ENCODE measurements at places on chromosomes 6 and 20.

- no peak for DNase-seq
Observed at GRCh38 chr6:129744201-129744879, 34.4 kb upstream of the ARHGAP18 start.

DNA sequence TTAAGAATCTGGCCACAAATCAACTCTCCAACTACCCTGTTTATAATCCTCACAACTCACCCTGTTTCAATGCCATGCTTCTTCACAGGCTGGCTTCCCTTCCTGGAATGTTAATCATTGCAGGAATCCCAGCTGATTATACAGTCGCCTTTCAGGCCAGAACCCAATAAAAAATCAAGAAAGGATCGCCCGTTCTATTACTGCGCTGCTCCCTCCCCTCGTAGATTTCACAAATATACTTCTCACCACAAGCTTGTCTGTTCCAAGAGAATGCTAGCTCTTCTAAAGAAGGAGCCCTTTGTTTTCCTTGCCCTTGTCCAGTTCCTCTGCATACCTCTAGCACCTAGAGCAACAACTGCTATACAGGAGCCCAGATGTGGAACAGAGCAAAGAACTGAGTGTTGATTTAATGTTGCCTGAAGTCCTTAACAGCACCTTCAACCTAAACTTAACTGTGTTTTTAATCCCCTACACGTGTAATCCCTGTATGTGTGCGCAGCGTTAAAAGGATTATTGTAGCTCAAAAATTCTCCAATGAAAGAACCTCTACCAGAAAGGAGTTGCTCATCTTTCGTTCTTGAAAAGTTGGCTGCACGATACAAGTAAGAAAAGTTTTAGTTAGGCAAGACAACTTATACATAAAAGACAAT, 988 bp downstream of the ECHDC1 start:
- DNase-seq, result no peak

DNA sequence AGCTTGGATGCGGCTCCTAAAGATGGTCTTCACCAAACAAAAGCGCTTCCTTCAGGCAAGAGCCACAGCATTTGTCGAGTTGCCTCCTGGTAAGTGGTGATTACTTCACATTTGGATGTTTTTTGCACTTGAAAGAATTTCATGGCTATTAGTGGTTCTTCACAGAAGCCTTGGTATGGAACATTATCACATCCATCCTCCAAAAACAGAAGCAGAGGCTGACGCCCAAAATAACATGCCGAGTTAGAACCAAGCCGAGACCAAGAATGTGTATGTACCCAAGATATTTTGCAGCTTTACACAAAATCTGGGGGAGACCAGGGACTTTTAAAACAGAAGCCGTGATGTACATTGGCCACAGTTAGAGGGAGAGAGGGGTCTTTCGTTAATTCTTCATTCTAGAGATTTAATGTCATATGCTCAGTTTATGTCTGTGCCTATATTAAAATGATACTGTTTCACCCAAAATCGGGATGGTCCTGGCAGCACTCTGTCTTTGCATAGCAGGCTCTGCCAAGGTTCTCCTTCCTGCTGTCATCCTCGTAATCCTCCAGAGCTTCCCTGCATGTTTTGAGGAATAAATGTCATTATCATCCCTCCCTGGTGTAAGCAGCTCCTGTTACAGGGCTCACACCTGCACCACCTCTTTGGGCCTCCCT, 109.3 kb downstream of the TMEM242 start:
- DNase-seq, result no peak

DNA sequence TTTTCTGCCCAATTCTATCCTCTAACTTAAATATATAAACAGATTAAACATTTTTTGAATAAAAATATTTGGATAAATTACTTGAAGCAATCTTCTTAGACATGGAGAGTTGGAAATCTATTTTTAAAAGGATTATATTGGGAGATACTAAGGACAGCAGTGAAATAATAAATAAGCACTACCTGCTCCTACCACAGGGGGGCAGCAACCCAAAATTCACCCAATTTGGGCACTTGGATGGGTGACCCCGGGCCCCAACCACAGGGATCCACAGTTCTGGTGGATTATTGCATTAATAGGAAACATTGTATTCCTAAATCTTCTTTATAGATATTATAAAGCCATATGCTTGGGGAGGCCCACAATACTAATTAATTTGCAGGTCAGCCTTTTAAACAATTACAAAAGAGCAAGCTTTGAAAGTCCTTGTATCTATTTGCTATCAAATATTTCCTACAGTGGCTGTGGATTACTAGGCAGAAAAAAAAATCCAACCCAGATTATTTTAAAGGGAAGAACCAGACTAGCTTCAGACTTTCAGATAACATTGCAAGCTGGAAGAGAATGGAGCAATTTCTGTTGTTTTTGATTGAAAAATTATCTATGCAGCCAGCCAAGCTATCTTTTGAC, 66.4 kb upstream of the PDE10A start:
- peak; percentile 38 for DNase-seq

- no peak for DNase-seq
Observed at GRCh38 chr20:57560554-57561355, at the start of gene PCK1. Gene PCK1 (plus strand): TSS chr20:57561110. CDS start chr20:57561412, 302 bp downstream.

DNA sequence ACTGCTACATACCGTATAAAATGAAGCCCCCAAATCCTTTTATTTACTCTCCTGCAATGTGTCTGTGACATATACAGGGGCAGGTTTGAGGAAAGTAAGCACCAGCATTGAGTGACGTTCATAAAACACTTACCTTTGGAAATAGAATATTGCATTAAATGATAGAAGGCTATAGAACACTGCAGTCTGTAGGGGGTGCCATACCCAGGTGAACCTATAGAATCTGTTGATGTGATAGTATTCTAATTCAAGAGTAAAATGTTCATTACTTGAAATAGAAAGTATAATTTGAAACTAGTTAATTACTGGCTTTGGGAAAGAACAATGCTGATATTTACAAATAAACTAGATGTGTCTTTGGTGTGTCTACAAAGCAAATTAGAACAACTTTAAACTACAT, 47.0 kb upstream of the PRL start:
- DNase-seq, result no peak

- DNase-seq, result no peak
Observed at GRCh38 chr6:64774881-64775280, 932.1 kb downstream of the EYS start.

- no peak for DNase-seq
Observed at GRCh38 chr6:124356811-124357210, 553.1 kb downstream of the NKAIN2 start.

GRCh38 chr6:125899726-125900182, 56.8 kb upstream of the HINT3 start:
- no peak for DNase-seq

DNA sequence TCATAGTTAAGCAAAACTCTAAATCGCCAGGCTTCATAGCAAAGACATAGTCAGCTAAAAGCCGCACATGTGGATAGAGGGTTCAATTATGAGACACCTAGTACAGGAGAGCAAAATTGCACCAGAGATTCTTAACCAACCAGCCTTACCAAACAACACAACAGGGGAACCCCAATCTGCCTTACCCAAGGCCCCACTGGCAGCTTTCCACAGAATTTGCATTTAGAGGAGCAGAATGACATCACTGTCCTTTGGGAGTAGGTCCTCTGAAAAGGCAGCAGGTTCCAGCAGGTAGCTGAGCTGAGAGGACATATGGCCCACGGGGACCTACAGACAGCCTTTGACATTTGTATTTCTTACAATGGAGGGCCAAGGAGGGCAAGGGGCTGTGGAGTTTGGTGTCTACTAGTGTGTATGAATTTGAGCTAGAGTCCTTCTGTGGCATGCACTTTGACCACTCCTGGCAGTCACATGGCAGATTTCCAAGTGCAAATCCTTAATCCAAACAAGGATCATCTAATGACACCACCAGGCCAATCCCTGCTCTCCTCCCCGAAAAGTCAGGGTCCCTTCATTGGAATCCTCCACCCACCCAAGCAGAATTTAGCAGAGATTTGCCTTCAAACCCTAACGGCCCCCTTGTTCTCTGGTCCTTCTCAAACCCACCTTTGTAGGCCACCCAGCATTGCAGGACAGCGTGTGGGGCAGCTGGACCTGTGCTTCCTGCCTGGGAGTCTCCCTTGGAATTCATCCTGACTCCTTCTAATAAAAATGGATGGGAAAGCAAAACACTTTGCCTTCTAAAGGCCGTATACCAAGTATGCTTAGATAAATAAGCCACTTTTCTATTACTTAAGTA, 171.2 kb upstream of the SUPT3H start:
- DNase-seq, result no peak

DNA sequence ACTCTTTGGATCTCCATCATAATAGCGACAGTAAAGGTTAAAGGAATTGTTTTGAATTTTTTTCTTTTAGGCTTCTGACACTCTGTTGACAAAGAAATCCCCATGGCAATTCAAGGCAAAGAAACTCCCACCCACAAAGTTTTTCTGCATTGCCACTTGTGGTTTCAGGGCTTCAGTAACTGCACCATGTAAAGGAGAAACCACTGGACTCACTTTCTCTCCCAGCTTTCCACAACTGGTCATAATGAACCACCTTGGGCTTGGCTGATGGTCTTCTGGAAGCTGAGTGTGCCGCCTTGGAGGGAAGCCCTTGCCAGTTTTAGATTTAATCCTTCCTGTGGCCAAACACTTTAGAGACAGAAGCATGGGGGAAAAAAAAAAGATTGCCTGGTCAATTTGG, 163.1 kb downstream of the ISM1 start:
- DNase-seq, result no peak

- DNase-seq, result no peak
Observed at GRCh38 chr6:62819640-62820039, 391.6 kb upstream of the FKBP1C start.

DNA sequence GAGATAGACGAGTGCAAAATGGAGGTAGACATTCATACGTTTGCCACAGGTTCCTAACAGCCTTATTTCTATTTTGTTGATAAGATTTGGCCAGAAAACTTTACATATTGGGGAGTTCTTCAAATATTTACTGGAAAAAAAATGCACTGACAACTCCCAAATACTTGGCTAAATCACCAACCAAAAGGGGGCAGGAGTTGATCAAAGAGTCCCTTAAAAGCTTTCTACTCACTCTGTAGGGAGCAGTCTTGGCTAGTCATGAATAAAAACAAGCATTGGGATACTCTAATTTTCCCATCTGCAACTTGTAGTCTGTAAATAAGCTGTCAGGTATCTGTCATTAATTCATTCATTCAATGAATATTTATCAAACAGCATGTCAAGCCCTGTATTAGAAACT, 18.4 kb downstream of the TENT5A start:
- no peak for DNase-seq

- DNase-seq, result peak; percentile 43
Observed at GRCh38 chr6:27617700-27618689, 145.1 kb upstream of the ZNF184 start.

DNA sequence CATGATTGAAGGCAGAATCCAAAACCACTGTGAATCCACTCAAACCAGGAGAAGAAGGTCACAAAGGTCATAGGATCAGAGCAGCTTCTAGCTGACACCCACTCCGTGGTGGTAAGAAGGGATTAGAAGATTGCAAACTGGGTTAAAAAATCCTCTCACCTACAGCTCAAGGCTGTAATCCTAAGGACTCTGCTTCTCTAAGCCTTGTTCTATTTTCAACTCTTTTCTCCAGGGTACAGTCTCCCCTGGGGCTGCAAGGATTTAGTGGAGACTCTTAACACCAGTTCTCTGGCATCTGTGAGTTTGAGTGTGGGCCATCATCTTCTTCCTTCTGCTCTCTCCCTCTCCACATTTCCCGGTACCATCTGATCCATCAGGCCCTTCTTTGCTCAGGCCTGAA, at the start of gene GUCA1A:
Gene GUCA1A (plus strand): TSS at position 264 of the 400 bp plus-strand sequence. CDS start 250 bp downstream, outside the sequence.
- DNase-seq, result no peak

- DNase-seq, result peak; percentile 71
Observed at GRCh38 chr20:62603021-62603906, 39.0 kb upstream of the SLCO4A1 start.

DNA sequence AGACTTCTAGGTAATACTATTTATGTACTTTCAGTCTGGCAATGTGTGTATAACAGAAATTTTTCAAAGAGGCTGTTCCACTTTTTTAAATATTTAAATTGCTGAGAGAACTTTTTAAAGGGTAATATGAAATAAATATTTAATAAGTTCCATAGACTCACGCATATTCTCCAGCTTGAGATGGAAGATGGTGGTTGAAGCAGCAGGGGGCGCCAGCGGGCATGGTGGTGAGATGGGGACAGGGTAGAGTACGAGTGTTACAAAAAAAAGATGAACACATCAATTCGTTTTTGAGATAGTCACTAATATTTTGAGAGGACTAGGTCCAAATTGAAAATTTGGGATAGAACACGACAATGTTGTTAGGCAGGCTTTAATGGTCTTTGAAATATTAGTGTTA, 68.4 kb downstream of the RSPO3 start:
- DNase-seq, result peak; percentile 78

DNA sequence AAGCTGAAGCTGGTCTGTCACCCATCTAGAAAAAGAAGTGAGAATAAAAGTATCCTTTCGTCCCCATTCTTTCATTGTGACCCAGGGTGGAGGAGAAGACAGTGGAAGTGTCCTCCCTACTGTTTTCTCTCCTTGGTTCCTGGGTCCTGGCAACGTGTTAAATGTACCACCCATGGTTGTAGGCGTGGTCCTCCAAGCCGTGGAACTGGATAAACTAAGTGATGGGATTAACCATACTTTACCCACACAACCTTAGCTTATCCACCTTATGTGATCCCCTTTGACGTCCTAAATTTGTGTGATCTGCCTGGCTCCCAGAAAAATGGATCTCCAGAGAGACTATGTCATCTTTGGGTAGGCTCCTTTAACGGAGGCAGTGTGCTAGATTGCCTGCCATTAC, 47.4 kb downstream of the HLA-DPB1 start:
- no peak for DNase-seq

GRCh38 chr6:15426901-15427300, 181.0 kb downstream of the JARID2 start:
- DNase-seq, result no peak

DNA sequence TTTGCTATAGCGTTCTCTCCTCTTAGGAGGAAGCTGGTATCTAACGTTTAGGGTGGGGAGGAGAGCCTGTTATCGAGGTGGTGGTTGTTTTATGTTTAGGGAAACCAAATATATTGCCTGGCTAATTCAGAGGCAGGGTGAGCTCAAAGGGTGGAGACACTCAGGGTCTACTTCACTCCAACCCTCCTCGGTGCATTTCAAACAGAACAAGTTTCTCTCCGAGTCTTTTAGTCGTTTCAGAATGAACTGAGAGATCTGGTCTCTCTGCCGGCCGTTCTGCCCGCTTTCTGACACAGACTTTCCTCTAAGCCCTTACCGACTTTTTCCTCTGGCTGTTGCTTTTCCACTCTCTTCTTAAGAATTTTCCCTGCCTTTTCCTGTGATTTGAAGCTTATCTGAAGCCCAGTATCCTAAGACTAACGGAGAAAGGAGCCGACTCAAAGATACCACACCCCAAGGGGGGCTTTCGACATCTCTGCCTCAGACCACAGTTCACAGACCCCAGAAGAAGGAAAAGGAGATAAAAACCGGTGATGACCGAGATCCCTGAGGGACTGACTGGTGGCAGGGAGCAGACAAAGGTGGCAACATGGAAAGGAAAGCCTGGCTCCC, 865 bp downstream of the STK38 start:
- DNase-seq, result peak; percentile 53

GRCh38 chr6:166921570-166921969, 34.8 kb downstream of the RNASET2 start:
- DNase-seq, result no peak

GRCh38 chr6:32085759-32086459, 23.2 kb downstream of the TNXB start:
- no peak for DNase-seq

- peak; percentile 42 for DNase-seq
Observed at GRCh38 chr6:111096246-111096645, 8.9 kb downstream of the SLC16A10 start.
